ENCODE measurements at places on chromosomes 5 and 9. TPM values are rescaled to one million over a fixed set of nuclear protein-coding genes. Genes with fewer than 3 reads are reported as not detected.

Gene ABITRAM
- total RNA-seq, result 16.3 TPM

Gene LRRC14B
- not detected for total RNA-seq

Gene ALG2
- 59.3 TPM for total RNA-seq

Gene FAM78A
- total RNA-seq, result 0.25 TPM

Gene N4BP3
- total RNA-seq, result 0.18 TPM

All from fibroblast of the aortic adventitia (primary cell).